ENCODE measurements at places on chromosomes 7 and 10. TPM values are rescaled to one million over a fixed set of nuclear protein-coding genes. Genes with fewer than 3 reads are reported as not detected.

- DNase-seq, result peak; percentile 44
These were observed 1.2 kb upstream of the GDI2 start for GRCh38 chr10:5814110-5815107.

KNDC1 gene
- total RNA-seq, result 1.7 TPM

ZNF775 gene
- 17.1 TPM for total RNA-seq

SPDYE9 gene
- total RNA-seq, result not detected

DNA sequence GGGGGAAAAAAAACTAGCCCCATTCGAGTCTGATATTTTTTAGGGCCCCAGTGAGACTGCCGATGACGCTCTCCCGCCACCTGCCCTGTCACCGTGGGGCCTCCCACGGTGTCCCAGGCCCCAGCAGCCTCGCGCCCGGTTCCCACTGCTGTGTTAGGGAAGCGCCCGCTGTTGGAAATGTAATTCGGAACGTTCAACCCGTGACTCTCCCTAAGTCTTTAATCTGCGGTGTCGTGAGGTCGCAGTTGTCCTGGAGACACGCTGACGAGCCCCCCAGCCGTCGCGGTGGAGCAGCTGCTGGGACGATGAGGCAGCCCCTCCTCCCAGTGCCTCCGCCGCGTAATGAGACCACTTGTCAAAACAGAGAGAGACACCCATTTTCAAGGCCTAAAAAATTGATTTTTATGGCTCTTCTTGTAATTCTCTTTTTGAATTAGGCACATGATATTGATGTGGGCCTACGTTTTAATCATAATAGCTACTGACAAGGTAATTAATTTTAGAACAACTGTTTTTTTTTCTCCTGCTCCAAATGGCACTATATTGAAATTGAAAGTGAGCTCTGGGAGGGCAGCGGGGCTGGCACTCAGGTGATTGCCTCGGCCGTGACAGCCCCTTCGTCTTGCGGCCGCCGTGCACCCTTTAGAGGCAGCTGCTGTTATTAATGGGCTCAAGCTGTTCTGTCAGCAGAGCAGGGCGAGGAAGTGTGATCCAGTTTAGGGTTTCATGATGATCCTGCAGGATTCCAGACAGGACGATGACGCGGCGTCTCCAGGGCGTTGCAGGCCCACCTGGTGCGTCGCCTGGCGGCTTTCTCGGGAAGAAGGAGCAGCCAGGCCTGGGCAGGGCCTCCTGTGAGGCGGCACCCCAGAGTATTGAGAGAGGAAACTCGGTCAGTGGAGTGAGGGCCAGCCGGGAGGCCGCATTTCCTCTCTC is 63.3 kb downstream of the NKX6-2 start:
- DNase-seq, result peak; percentile 90

PPP1R17 gene
- not detected for total RNA-seq

DIP2C gene
- 39.0 TPM for total RNA-seq

DNA sequence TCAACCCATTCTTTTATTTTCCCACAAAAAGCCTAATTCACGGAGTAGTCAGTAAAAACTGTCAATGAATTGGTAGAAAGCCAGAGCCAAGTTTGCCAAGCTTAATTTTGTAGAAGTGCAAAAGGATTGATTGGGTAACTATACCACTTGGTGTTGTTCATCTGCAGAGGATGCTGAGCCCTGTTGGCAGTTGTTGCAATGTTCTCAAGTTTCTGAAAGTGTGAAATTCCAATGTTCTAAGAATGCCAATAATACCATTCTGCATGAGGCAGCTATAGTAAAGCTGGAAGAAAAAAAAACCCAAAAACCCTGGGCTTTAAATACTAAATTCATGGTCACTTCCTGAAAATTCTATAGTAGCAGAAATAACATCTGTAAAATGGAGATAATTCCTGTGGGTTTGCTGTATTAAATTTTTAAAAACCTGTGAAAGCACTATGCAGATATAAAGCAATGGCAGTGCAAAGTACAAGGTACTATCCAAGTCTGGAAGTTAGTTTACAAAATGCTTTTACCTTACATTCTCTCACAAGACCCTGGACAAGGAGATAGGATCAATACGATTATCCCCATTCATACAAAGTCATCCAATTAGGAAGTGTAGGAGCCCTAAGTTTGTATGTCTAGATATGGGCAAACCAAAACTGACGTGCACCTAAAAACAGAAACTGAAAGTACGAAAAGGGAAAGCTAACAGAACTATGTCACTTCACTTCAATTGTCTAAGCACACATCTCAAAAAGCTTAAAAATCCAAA is 6.0 kb upstream of the PON1 start:
- DNase-seq, result peak; percentile 91

GRCh38 chr7:20329389-20330238 is 1.1 kb upstream of the ITGB8 start:
- DNase-seq, result peak; percentile 84

CFAP70 gene
- total RNA-seq, result 1.8 TPM

GRCh38 chr10:31803606-31804351 is 124.9 kb downstream of the ARHGAP12 start:
- peak; percentile 29 for DNase-seq

NPC1L1 gene
- not detected for total RNA-seq

DNA sequence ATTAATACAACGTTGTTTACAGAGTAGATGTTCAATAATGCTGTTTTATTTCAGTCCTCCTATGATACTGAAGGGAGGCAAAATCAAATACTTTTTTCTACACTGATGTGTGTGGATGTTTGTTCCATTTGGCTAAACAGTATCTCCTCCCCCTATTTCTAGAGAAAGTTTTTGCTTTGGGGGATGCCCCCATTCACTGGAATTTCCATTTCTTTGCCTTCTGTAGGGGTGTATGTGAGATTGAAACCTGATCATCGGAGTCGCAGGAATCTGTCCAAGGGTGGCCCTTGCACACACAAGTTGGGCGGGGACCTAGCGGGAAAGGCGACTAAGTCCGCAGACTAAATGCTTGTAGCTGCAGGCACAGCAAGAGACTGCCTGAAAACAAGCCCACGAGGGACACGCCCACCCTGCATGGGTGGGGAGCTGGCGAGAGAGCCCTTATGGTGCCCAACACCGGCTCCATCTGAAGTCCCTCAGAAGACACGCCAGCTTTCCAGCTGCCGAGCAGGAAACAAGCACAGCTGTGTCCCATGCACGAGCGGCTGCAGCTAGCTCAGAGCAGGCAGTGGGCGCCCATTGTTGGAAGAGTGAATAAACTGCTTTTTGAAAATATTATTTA is 58.0 kb downstream of the ESYT2 start:
- DNase-seq, result peak; percentile 87

DNA sequence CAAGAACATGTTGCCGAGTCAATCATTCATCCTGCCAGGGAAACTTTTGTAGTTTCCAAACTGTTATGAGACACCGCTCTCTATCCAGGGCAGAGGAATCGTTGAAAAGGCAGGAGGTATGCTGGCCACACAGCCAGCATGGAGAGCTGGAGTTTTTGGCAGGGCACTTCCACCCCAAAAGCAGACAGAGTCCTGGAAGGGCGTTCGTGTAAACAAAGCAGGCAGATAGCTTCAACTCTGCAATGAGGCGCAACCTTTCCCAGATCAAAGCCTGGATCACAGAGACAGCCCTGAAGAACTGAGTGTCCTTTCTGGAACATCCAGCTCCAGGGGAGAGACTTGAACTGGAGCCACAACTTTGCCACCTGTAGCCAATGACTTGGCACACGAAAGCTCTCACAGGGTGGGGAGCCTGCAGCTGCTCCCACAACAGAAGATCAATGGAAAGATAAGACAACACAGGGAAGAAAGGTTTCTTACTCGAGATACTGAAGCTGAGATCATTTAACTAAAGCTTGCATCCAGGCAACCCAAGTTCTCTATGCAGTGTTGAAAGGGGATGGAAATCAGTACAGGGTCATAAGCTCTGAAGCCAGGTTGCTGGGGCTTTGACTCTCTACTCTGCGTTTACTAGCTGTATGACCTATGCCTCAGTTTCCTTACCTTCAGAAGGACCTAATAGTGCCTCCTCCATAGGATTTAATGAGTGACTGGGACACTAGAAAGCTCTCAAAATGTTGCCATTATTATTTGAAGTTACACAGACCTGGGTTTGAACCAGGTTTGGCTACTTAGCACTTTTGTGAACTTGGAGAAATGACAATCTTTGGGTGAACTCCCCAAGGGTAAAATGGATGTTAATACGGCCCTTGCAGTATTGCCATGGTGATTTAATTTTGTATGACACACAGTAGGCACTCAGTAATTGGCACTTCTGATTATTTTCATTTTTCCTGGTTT is 434.8 kb upstream of the NPVF start:
- peak; percentile 37 for DNase-seq

- peak; percentile 76 for DNase-seq
These were observed 79.9 kb upstream of the RHEB start for GRCh38 chr7:151599401-151600227.

DNA sequence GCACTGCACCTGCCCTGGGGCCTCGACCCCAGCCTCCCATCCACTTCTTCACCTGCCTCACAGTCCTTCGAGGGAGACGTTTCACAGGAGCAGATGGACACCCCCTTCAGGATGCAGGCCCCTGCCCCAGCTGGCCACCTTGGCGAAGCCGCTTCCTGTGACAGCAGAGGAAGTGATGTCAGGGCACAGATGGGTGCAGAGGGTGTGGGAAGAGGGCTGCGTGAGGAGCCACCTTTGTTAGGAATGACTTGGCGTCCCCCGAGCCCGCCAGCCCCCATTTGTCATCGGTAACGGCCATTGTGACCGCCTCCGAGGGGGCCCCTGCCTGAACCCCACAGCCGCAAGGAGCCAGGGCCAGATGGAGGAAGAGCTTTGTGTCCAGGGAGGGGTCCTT is 47.4 kb upstream of the SLC29A3 start:
- DNase-seq, result no peak

TRA2A gene
- 56.5 TPM for total RNA-seq

LRRTM3 gene
- total RNA-seq, result 0.62 TPM

DNA sequence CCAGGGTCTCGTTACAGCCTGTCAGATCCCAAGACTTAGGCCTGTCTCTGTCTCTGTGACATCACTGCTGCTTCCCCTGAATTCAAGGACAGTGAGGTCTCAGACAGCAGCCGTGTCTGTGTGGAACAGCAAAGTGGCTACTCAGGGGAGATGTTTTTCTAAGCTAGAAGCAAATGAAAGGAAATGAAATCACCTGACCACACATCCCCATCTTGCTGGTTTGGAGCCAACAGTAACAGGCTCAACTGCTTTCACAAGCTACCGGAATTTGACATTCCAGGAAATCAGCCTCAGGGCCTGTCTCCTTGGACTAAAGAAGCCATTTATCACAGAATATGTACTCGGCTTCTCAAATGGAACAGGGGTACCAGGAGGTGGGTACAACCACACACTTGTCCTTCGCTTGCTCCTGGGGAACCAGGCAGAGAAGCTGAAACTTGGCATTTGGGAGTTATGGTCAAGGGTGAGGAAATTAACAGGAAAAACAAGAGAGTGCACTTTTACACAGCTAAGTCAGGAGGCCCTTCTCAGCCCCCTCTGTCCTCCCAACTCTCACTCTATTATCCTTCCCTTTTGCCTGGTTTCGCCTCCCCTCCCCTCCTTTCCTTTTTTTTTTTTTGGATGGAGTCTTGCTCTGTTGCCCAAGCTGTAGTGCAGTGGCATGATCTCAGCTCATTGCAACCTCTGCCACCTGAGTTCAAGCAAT is 73.2 kb downstream of the SPDYE5 start:
- DNase-seq, result peak; percentile 83

IQUB gene
- total RNA-seq, result 1.2 TPM

HOXA5 gene
- total RNA-seq, result 0.21 TPM

GOLGA7B gene
- total RNA-seq, result 0.10 TPM

DNA sequence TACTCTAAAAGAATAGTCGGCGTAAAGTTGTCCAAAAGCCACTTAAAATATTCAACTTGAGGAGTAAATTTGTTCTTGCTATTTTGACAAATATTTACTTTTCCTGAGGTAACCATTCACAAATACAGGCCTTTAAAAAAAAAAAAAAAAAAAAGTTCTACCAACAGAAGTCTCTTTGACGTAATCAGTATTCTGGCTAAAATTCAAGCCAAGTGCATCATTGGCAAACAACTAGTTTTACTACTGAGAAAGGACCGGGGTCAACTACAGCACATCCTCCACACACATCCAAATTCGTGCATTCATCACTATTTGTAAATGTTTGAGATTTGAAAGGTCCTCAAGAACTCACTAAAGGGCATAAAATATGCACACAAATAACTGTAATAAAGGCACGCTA is 2.0 kb downstream of the OAT start:
- peak; percentile 68 for DNase-seq

GRCh38 chr7:135185471-135186260 is 15.2 kb upstream of the CYREN start:
- DNase-seq, result no peak

MAT1A gene
- total RNA-seq, result 0.31 TPM

DNA sequence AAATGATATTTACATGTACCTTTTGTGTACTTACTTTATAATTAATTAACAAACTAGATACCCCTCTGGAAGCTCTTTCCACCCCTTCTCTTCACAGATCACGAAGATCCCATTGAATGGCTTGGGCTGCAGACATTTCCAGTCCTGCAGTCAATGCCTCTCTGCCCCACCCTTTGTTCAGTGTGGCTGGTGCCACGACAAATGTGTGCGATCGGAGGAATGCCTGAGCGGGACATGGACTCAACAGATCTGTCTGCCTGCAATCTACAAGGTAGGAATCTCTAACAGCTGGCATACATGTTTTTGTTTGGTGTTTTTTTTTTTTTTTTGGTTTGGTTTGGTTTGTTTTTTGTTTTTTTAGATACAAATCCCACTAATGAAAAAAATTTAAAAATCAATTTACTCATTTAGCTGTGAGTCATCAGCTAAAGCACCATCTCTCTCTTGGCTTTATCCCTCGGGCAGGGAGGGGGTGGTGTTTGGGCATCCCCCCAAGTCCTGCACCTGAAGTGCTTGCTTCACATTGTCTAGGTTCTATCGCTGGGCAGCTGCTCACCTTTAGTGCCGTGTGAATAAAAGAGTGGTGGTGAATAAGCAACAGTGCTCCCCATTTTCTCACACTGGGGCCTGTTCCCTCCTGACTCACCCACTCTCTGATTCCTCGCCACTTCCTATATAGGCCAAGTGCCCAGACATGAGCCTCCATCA is 68.9 kb downstream of the MET start:
- peak; percentile 68 for DNase-seq

DNA sequence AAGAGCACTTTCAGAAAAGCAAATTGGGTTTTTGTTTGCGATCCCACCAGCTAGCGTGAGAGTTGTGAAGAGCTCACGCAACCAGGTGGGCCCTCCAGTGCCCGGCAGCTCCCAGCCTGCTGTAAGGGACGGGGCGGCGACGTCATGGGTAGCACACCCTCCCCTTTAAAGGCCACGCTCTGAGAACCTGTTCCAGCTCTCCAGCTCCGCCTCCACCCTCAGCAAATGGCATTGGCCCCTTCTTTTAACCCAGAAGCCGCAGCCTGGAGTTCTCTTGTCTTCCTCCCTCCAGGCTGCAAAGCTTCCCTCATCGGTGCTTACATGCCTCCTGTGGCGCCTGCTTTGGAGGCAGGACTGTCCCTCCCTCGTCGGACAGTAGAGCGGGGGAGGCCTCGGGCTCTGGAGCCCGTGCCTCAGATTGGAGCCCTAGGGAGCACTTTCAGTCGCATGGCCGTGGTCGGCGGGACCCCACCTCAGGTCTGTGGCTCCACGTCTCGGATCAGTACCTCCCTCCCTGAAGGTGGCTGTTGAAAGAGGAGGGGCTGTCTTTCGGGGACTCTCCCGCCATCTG is 32.9 kb downstream of the WIPI2 start:
- DNase-seq, result peak; percentile 41

Measured in tongue (tissue), 3 donors.